ENCODE measurements at places on chromosomes 11 and 22. TPM values are rescaled to one million over a fixed set of nuclear protein-coding genes. Genes with fewer than 3 reads are reported as not detected.

DNA sequence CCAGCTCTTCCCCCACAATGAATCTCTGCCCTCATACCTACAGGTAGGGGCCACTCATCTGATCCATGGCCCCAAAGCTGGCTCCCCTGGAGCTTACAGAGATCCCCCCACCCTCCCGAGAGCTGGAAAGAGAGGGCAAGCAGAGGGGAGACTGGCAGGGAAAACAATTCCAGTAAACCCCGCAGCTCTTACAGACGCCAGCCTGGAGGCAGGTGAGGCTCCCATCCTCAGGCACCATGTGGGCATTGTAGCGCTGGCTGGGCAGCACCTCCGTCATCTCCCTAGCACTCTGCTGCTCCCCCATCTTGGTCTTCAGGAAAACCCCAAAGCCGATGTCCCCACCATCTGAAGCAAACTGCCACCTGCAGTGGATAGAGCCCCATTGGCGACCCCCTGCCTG lies 14.1 kb downstream of the SEC14L4 start:
- no peak for DNase-seq

- no peak for DNase-seq
Measured at GRCh38 chr11:29265792-29266191, 751.0 kb downstream of the KCNA4 start.

DNA sequence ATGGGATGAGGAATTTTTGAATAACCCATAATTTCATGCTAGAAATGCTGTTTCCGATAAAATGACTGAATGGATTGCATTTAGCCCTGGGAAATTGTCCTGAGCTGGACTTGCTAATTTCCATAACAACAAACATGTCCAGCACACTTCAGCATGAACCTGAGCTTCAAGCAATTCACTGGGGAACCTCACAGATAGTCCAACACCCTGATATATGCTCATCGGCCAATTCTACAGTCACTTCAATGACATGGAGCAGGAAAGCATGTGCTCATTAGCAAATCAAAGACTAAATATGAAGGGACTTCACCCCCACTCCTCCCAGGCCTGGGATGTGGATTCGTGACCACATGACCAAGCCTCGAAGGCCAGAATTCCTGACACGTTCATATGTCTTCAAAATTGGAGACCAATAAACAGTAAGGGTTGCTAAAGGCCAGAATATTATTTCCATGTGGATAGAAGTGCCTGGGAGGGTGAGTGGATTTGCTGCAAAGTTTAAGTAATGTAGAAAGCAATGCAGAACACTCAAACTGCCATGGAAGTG lies 131.9 kb downstream of the SLC1A2 start:
- DNase-seq, result no peak

- DNase-seq, result no peak
Measured at GRCh38 chr22:22914726-22915669, 27.4 kb downstream of the IGLL5 start.

DNA sequence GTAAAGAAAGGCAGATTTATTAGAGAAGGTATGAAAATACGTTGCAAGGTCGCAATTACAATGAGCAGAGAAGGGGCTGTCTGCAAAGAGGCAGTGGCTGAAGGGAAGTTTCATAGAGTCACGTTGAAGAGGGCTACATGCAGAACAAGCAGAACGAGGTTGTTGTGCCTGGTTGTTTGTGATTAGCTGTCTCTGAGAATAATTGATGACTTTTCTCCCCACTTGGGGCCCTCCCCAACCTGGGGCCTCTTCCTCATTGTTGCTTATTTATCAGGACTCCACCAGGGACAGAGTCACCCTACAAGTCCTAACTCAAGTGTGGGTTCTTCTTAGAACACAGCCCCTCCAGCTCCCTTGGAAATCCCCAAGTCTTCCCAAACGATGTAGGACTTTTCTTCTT lies 29.1 kb downstream of the CSF2RB start:
- no peak for DNase-seq

DNA sequence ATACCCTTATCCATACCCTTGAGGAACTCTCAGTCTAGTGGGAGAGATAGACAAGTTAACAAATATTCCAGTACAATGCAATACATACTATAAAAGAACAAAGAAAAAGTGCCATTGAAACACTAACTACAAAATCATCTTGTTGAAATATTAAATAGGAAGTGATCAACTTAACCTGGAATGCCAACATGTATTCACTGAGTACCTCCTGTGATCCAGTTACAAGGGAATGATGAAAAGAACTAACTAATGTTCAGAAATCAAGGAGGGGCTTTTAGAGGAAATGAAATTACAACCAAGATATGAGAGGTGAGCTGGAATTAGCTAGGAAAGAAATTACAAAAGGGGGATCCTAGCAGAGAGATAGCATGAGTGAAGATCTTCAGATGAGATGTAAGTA lies 6.2 kb upstream of the FIBIN start:
- DNase-seq, result no peak

- DNase-seq, result no peak
Measured at GRCh38 chr22:24323695-24324094, 53.1 kb downstream of the SPECC1L start.

GRCh38 chr22:26904483-26904882 lies 247.1 kb downstream of the MIAT start:
- no peak for DNase-seq

GRCh38 chr11:100581318-100581717 lies 105.8 kb upstream of the ARHGAP42 start:
- no peak for DNase-seq

The MB gene
- total RNA-seq, result not detected

The PIWIL4 gene
- not detected for total RNA-seq

The GRAMD4 gene
- total RNA-seq, result 58.8 TPM

The HEPN1 gene
- total RNA-seq, result not detected

The OR5P2 gene
- 5.2 TPM for total RNA-seq

The CDON gene
- total RNA-seq, result 0.43 TPM

Data from mammary epithelial cell (primary cell).